ENCODE measurements at places on chromosomes 11 and 22.

GRCh38 chr11:19774817-19775580 is 62.4 kb downstream of the NAV2 start:
- no peak for DNase-seq

DNA sequence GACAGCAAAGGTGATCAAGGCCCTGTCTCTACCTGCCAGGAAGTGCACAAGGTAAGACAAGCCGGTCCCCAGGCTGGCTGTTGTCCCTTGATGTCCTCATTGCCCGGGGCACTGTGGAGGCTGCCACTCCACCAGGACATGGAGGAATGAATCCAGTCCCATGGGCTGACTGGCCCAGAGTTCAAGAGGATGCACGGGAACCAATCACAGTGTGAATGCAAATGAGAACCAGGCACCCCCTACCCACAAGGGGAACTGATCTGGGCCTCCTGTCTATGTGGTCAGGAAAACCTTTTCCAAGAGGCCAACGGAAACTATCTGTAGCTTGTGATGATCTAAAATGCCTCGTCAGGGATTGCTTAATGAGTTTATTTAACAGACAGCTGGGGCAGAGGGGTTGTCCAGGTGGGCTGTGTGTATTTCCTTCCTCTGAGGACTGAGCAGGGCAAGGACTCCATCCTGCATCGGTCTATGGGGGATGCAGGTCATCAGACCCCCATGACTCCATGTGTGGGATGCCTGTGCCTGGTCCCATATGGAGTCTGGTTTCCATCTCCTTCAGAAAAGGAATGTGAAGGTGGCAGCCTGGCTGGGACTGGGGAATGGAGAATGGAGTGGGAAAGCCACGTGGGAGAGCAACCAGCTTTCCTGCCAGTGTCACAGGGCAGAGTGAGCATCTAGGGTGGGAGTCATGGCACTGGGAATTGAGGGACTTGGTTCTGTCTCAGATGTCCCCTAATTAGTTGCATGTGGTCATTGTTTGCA is 60.5 kb downstream of the CD82 start:
- DNase-seq = no peak

GRCh38 chr11:122659676-122660554 is 4.4 kb downstream of the UBASH3B start:
- no peak for DNase-seq

DNA sequence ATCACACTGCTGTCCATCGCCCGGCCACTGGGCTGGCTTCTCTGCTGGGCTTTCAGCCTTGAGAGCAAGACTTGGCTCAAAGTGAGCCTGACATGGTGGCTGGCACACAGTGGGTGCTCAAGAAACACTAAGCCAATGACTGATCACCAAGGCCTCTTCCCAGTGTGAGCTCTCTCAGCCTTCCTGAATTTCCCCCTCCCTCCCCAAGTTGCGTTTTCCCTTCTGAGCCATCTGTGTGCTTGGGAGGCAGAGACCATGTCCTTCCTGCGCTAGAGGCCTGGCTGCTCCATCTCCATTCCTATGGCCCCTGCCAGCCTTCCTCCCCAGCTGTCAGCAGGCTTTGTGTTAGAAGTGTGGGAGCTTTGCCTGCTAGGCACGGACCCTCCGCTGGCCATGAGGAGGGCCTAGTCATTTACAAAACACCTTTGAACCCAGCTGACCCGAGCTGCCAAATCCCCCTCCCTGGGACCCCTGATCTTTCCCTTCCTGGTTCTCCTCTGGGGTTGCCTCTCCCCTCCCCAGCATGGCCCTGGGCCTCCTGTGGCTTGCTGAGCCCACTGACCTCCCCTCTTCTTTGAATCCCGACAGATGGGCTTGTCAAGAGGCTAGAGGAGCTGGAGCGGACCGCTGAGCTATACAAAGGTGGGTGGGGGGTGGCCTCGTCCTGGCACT is 13.2 kb downstream of the PICK1 start:
- no peak for DNase-seq

Data from CD4-positive, alpha-beta memory T cell (primary cell).